Dermis blood vessel endothelial cell (primary cell): ENCODE measurements at places on chromosomes 7 and 10. TPM values are rescaled to one million over a fixed set of nuclear protein-coding genes. Genes with fewer than 3 reads are reported as not detected.

DNA sequence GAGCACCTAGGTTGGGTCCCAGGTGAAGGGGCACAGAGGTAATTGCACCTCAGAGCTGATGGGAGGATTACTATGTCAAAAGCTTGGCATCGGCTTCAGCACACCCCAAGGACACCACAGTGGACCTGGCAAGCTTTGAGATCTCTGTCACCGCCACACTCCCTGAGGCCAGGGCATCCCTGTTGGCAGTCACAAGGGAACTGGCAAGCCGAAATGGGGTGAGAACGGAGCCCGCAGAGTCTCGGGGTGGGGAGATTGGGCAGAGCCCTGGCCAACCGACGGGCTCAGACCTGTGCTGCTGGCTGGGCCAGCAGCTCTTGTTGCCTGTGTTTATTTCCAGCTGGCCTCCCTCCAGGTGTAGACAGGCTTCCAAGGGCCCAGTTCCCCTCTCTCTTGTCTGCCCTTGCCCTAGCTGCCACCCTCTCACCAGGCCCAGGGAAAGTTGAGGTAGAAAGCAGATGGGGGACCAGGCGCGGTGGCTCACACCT lies 2.5 kb downstream of the HSPB1 start:
- no peak for DNase-seq

DNA sequence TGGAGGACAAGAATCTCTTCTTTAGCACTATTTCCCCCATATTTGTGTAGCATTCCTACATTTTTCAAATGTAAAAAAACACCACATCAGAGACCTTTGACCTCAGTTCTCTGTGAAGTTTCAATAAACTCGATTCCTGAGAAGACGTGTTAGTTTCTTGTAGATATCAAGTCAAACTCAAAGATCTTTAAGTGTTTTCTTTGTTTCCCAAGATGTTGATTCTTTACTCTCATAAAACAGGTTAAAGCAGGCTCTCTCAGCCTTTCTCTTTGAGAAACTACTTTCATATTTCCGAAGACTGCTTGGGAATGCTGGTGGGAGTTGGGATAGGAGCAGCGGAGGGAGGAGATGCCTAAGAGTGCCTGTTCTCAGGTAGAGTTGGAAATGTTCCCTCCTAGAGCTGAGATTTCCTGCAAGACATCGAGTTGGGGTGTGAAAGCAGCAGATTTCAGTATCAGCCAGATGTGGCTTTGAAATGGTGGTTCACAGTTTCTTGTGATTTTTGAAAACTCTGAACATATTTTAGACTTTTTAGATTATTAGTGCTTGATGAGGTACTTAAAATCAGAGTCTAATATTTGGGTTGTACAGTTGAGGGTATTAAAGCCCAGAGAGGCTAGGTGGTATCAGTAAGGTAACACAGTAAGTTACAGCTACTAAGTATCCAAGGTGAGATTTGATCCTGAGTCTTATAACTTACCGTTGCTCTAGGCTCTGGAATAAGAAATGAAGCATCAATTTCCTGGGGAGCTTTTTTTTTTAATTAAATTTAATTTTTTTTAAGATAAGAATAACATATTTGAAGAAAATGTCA lies 13.9 kb downstream of the ADK start:
- DNase-seq = no peak

DNA sequence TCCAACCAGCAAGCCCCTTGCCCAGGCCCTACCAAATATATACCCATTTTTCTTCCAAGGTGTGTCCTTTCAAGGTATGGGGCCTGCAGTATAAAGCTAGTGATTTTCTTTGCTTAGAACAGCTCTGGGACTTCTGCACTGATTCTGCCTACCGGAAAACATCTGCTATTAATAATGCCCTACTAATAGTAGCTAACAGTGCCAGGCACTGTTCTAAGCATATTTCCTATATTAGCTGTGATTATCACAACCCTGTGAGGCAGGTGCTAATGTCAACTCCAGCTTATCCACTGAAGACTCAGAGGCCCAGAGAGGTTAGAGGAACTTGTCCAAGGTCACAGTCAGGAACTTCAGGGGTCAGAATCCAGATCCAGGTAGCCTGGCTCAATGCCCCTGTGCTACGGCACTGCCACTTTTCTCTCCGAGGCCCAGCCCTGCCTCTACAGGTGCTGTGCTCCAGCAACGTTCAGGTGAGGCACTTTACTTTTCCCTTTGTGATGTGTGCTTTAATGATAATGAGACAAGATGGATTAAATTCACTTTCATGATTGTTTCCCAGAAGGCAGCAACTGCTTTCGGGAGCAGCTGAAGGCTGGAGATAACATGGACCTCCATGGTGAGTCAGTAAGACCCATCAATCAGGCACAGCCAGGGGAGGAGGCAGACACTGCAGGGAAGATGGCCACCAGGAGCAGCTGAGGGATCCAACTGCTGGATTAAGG lies 26.7 kb downstream of the TAS2R41 start:
- peak; percentile 34 for DNase-seq

DNA sequence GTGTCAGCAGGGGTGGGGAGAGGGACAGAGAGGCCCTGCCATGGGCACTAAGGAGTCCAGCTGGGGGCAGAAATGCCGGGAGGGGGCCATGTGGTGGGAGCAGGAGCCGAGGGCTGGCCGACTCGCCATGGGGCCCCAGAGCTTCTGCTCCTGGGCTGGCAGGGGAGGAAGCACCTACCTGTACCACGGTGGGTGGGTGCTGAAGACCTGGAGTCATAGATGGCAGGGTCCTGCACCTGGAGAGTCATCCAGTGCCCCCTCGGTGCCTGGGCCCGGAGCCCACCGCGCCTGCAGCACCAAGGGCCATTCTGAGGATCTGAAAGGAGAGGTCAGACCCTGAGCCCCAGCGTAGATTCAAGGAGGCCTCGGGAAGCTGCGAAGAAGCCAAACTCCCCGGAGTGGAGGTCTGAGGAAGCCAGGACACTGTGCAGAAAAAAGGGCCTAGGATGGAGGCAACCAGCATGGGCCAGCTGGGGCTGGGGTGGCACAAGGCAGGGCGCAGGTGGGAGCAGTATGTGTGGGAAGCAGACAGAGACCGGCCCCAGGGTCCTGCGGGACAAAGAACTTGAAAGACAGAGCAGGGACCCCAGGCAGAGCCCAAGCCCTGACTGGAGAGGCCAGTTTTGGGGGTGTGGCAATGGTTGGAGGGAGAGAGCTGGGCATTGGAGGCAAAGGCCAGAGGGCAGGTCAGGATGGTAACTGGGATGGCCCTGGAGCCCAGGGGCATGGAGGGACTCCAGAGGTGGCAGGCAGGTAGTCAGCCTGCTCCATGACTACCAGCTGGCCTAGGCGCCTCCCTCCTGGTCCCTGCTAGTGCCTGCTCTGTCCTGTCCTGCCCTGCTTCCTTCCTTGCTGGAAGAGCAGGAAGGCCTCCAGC lies 26.7 kb upstream of the SMARCD3 start:
- DNase-seq = no peak

Gene MICU1
- total RNA-seq = 48.5 and 48.8 TPM in 2 replicates

Gene COL26A1
- not detected in 2 replicates for total RNA-seq

Gene VPS37D
- 2.5 and 5.4 TPM in 2 replicates for total RNA-seq

Gene NPFFR1
- not detected in 2 replicates for total RNA-seq
